ENCODE measurements at places on chromosomes 11 and 22.

- no peak for DNase-seq
These were observed 887.2 kb downstream of the BRD1 start for GRCh38 chr22:48940266-48941032.

DNA sequence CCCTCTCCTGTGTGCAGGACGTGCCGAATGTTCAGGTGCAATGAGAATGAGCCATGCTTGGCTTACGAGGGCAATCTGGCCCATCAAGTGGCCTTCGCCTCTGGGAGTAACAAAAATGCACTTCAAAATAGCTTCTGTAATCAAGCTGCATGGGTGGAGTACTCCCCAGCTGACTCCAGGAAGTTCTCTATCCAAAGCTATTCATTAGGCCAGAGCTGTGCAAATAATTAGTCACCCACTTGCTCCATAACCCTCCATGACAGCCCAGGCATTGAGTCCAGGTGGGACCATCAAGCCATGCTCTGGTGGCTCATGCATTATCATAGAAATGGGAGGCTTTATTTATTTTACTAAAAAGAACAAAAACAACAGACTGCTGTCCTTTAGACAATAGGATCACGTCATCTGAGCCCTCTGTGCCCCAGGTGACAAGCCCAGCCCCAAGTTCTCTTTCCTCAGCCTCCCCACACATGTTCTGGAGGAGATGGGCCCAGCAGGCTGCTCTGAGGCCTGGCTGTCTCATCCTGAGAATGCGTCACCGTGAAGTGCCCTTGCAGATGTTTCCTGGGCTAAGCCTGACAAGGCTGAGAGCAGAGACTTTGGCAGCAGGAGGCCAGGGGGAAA, 244.7 kb downstream of the ETS1 start:
- DNase-seq: peak; percentile 39

GRCh38 chr22:23241562-23242472, 61.5 kb downstream of the BCR start:
- DNase-seq: no peak

DNA sequence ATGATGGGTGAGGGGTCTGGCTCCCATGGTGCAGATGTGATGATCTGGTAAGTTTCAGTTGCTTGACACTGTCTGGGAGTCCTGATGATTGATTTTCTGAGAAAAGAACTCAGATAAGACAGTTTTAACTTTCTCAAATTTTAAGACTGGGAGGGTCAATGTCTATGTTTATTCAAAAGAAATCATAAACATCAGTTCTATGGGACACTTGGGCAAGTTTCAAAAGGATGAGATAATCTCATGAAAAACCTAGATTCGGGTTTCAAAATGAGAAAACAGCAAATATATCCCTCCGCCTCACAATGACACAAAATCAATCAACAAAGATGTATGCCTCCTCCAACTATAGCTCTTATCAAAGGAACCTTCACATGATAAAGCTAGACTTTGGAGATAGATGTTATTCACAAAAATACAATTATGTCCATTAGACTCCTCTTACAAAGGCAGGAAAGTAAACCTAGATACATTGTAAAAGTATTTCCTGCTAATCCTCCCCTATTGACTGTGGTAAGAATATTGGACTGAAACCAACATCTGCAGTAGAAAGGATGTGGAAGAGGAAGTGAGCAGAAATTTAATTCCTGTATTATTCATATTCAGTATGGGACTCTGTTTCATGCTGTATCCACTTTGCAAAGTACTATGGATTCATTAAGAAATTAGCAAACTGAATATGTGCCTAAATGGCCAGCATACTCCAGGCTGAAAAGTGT, 21.6 kb downstream of the SVIP start:
- DNase-seq: peak; percentile 13

GRCh38 chr11:82988936-82989627, 82.6 kb downstream of the RAB30 start:
- DNase-seq: no peak

DNA sequence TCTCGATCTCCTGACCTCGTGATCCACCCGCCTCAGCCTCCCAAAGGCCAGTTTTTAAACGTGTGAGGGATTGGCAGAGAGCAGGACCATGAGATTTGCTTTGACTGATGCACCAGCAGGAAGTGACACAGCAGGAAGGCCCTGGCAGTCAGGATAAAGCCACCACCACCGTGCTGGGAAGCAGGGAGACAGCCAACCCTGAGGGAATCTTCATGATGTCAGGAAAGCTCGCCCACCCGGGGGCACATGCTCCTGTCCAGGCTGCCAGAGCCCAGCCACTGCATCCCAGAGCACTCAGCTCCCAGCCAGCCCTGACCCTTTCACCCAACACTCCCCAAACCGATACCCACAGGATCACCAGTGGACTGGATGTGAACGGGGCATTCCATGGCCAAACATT, 6.1 kb downstream of the TUBGCP6 start:
- DNase-seq: no peak

- no peak for DNase-seq
These were observed 565.9 kb downstream of the ETS1 start for GRCh38 chr11:128021349-128022006.

DNA sequence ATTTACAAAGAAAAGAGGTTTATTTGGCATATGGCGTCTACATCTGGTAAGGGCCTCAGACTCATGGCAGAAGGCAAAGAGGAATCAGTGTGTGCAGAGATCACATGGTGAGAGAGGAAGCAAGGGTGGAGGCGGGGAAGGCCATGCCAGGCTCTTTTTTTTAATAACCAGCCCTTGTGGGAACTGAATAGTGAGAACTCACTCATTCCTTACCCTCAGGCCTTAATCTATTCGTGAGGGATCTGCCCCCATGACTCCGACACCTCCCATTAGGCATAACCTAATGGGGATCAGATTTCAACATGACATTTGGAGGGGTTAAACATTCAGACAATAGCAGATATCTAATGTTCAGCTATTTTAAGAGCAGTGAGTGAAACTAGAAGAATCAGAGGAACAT, 55.7 kb downstream of the ATM start:
- DNase-seq: no peak

DNA sequence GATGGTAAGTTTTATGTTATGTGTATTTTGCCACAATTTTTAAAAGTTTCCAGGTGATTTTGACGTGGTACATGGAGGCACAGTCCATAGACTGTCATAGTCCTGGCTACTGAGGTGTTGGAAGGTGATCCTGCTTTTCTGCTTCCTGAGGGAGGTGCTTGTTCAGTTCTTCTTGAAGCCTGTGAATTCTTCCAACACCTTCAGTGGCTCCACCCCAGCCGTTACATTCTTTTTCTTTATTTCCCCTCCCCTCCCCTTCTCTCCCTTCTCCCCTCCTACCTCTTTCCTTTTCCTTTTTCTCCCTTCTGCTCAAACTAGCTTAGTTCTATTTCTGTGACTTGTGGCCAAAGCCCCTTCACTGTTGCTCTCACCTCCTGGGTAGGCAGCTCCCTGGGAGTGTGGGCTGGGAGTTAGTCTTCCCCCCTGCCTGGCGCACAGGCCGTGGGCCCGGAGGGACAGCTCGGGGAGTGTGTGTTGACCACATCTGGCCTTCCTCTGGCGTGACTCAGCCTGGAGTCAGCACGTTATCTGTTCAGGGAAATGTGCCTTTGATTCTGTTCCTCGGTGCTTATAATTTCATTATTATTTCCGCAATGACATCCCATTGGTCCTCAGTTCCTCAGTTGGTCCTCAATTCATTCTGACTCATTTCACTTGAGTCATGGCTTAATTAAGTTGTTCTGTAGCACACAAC, 566.2 kb downstream of the TBC1D22A start:
- no peak for DNase-seq

GRCh38 chr11:2812371-2812991, 73.1 kb downstream of the CDKN1C start:
- no peak for DNase-seq

DNA sequence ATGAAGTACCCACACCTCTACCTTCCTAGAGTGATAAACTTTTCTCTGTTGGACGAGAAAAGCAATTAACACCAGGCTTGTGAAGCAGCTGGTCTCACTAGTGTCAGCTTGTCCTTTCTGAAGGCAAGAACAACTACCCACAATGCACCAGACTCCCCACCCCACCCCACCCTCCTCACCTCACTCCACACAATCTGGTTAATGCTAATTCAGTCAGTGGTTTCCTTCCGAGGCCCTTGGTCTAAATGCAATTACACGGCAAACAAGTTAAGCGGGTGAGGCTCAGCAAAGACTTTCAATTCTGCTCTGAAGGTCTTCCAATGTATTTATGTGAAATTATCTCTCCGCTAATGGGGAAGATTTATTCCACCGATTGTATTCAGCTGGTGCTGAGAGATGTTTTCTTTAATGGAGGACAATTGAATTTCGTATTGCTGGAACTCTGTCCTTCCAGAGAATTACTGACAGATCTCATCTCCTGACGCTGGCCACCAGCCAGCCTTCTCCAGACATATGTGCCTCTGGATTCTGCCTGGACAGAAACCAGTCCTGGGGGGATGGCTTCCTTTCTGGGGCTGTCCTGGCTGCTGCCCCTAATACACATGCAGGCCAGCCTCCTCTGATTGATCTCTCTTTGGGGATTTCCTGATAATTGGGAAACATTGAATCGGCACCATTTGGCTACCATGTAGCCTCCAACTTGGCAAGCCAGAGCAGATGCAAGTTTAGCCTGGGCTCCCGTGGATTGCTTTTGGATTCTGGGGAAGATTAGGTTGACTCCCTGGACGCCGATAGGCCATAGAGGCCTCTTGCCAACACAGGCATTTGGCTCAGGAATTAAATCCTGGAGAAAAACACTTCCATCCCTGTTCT, 165.8 kb upstream of the NARS2 start:
- no peak for DNase-seq

DNA sequence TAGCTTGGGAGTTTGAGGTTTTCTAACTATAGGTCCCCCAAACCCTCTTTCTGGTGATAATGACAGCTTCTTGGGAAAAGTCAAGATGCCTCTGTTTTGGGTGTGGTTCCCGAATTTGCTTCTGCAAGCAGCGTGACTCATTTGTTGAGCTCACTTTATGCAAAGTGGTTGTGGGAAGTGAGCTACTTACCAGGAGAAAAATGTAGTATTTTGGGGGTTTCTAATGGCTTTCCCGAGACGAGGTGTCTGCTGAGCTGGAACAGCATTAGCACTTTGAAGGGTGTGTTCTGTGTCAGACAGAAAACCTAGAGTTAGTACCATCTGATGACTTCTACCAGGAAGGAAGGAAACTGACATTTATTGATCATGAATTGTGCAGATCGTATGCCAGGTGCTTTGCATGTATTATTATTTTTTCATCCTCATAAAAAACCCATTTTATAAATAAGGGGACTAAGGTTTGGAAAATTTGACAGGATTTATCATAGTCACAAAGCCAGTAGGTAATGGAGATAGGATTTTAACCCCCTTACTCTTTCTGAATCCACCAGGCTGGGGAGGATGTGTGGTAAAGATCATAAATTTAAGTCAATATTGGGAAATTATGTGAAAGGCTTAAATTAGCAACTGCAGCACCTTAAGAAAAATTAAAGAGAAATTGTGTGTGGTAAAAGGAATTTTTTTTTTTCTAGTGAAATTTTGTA, 108.8 kb upstream of the CD44 start:
- peak; percentile 81 for DNase-seq

GRCh38 chr11:68970921-68971636, 9.7 kb downstream of the MRGPRD start:
- no peak for DNase-seq

DNA sequence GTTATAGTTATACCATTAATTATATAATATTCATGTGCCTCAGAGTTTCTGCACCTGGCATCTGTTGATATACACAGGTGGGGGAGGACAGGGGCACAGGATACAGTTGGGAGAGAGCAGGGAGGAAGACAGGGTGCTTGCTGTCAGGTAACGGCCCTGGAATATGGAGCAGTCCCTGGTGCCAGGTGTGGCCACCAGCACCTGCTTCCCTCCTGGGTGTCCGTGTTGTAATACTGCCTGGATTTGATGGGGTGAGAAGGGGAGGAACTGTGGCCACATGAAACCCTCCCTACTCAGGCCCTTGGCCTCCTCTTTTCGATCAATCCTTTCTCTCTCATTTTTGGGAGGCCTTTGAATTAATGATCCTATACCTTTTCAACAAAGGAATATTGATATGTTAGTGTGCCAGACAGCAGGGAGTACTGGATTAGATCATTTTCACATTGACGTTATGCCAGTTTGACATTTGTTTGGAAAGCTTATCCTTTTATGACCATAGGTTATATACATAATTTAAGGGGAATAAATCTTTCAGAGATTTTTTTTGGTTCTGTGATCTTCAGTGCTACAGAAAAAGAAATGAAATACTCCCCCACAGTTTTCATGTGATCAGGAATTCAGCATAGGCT, 88.6 kb downstream of the TEAD1 start:
- DNase-seq: no peak

DNA sequence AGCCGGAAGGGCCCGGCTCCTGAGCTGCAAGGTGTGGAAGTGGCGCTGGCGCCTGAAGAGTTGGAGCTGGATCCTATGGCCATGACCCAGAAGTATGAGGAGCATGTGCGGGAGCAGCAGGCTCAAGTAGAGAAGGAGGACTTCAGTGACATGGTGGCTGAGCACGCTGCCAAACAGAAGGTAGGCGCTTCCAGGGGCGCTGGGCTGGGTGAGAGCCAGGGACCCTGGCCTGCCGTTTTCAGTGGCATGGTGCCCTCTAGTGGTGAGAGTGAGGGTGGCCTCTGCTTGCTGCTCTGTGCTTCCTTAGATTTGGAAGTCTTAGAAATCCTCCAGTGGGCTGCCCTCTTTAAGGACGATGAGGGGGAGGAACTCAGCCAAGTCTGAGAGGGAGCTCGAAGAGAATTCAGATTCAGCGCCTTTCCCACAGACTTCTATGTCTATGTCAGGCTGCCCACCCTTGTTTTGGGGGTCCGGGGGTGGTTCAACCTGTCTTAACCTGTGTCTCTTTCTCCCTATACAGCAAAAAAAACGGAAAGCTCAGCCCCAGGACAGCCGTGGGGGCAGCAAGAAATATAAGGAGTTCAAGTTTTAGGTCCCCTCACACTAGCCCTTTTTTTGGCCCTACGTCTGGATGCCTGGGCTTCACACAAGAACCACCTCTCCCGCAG, 1.8 kb upstream of the PACS1 start:
- no peak for DNase-seq

DNA sequence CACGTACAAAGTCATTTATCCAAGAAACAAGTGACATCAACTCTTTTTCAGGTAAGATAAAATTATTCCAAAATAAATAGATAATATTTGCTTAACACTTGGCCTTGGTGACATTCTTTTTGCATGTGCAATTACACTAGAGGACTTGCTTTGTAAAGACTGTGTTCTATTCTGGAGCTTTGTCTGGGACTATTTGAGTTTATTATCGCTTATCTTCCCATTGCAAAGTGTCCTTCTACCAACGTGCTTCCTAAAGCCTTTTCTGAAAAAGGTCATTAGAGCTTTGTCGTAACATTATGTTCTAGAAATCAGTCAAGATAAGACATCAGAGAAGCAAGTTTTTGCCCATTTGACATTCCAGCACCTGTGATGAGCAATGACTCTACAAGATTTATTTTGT, 78.3 kb upstream of the MYO18B start:
- DNase-seq: no peak

Data from GM12878 (cell line).